Upper lobe of left lung (tissue), 6 donors: ENCODE measurements at places on chromosomes 7 and 10. TPM values are rescaled to one million over a fixed set of nuclear protein-coding genes. Genes with fewer than 3 reads are reported as not detected.

Gene GCK
- 0.30 TPM for total RNA-seq

Gene MKX
- 0.57 TPM for total RNA-seq

Gene FAM24B
- total RNA-seq = 3.9 TPM

DNA sequence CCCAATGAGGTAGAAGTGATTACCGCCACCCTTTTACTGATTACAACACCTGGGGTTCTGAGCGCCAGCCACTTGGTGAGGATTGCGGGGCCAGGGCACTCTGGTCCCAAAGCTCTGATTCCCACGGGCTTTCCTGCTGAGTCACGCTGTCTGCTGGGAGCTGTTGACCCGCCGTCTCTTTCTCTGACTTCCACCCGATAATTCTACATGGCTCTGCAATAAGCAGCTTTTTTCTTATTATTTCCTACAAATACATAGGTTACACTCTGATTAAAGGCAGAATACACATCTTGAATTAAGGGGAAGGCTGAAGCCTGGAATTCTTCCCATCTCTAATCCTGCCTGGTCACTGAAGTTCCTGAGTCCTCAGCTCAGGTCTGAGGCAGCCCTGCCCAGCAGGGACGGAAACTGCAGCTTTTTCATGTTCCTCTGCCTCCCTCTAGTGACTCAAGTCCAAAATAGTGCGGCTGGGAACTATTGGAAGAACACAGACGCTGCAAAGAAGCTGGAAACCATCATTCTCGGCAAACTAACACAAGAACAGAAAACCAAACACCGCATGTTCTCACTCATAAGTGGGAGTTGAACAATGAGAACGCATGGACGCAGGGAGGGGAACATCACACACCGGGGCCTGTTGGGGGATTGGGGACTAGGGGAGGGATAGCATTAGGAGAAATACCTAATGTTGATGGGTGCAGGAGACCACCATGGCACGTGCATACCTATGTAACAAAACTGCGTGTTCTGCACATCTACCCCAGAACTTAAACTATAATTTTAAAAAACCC is 178.3 kb downstream of the PRKCQ start:
- peak overlapping the region; percentile 24 for H3K27ac ChIP-seq
- H3K4me1 ChIP-seq = peaks cover 20% of the 10 kb centered on the region
- peak overlapping the region; percentile 41 for H3K4me3 ChIP-seq
- H3K27me3 ChIP-seq = no peaks in the 10 kb centered on the region

DNA sequence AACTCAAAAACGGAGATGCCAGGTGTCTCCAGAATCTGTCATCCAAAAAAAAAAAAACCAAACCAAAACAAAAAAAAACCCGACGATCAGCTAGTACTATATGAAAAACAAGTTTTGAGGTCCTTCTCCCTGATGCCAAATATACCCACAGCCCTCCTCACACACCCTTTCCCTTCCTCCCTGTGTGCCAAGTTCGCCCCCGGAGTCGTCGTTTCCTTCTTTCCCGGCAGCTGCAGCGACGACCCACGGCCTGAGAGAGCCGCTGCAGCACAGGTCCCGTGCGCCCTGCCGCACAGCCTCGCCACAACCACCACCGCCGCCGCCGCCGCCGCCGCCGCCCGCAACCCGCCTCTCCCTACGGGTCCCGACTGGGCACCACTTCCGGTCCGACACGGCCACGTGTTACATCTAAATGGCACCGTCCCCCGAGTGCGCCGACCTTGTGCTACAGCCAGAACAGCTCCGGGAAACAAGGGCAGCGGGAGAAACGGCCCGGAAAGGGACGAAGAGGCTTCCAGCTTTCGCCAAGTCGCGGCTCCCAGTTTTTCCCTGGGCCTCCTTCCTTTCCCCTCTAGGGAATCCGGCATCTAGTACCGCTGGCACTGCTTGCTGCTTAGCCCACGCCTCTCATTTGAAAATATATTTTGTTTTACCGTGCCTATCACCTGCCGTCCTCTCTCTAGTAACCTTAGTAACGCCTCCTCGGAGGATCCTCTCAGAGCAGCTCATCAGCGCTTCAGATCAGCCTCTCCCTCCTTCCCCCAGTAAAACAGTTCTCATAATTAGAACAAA is at the start of gene FRA10AC1:
TSS of gene FRA10AC1 (minus strand) at position 383 of the 792 bp plus-strand sequence. CDS start 2,486 bp downstream, outside the sequence.
- no peaks in the 10 kb centered on the region for H3K36me3 ChIP-seq
- peak; percentile 97 for DNase-seq
- peaks cover 15% of the 10 kb centered on the region for H3K4me1 ChIP-seq
- H3K27me3 ChIP-seq = no peaks in the 10 kb centered on the region
- peak within 1 kb of the TSS; percentile 73 for H3K4me3 ChIP-seq
- peak within 1 kb of the TSS; percentile 81 for H3K27ac ChIP-seq
